Left ventricle myocardium inferior (tissue), 1 donor: ENCODE measurements at places on chromosomes 4 and X.
A peak's percentile ranks its signal among the peaks of the same experiment; 100 is the strongest.

GRCh38 chr4:16897991-16898827 lies at the start of gene LDB2:
Gene LDB2, minus strand, starts transcription at chr4:16898645.
- peak; percentile 75 for DNase-seq

GRCh38 chr4:140653718-140654494 lies 85.1 kb upstream of the UCP1 start:
- no peak for DNase-seq

DNA sequence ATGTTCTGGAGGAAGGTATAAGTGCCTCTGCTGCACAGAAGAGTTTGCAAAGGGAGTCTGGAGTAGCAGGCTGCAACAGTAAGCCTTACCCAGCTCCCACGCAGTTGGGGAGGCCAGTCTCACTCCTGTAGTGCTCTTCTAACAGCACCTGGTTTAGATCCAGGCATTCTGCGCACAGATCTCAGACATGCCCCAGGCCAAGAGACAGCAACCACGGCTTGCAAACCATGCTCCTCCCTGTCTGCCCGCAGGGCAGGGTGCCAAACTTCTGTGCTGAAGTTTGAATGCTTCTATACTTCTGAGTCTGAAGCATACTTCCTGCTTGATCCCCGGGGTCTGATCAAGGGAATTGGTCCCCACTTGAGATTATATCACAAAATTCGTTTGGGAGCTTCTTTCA lies 106.3 kb downstream of the LINC00632 start:
- DNase-seq, result no peak

GRCh38 chr4:16582526-16582925 lies 315.9 kb downstream of the LDB2 start:
- no peak for DNase-seq

DNA sequence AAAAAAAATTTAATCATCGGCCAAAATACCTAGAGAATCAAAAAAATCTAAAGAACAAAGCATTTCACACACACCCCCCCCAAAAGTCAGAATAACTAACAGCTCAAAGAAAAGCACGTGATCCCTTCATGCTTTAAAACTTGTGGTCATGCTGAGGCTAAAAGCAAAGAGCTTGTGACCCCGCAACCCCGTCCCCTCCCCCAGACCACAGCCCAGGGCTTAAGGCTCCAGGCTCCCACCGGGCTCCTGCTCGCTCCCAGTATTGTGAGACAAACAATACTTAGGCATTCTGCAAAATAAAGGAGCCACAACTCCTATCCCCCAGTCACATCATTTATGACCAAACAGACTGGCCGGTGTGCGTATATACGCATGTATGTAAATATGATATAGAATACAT lies 62.1 kb upstream of the CCDC160 start:
- DNase-seq, result no peak

GRCh38 chr4:6085691-6086628 lies 67.7 kb upstream of the C4orf50 start:
- no peak for DNase-seq

DNA sequence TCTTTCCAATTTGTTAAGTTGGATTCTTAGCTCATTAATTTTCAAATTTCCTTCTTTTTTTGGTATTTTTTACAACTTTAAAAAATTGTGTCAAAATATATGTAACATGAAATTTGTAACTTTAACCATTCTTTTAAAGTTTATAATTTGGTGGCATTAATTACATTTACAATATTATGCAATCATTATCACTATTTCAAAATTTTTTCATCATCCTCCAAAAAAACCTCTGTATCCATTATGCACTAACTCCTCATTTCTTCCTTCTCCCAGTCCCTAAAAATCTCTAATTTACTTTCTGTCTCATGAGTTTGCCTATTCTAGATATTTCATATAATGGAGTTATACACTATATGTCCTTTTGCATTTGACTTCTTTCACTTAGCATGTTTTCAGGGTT lies 4.7 kb upstream of the FAM47E start:
- no peak for DNase-seq

GRCh38 chr4:97646997-97647396 lies 496.3 kb downstream of the STPG2 start:
- peak; percentile 20 for DNase-seq

- no peak for DNase-seq
Measured at GRCh38 chr4:106971636-106972035, 64.5 kb downstream of the DKK2 start.

GRCh38 chr4:24419181-24420034 lies 164.9 kb downstream of the DHX15 start:
- DNase-seq, result peak; percentile 71

DNA sequence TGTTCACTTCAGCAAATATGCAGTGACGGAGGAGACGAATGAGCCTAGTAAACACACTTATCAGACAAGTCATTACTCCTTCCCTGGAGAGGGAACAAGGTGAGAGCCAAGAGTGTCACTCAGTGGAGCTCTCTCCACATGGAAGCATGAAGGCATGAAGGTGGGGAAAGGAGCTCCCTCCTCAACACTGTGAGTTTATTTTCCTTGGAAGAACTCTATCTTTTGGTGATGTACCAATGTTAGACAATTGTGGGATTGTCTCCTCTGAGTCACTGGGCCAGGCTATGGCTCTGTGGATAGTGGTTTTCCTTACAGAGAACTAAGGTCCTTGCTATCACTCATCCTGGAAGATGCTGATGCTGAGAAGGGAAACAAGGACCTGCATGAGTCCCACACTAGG lies 200.2 kb downstream of the CPEB2 start:
- DNase-seq, result no peak

GRCh38 chrX:132216806-132217202 lies 2.4 kb downstream of the RAP2C start:
- no peak for DNase-seq

- no peak for DNase-seq
Measured at GRCh38 chr4:2962614-2963174, 512 bp downstream of the NOP14 start.

DNA sequence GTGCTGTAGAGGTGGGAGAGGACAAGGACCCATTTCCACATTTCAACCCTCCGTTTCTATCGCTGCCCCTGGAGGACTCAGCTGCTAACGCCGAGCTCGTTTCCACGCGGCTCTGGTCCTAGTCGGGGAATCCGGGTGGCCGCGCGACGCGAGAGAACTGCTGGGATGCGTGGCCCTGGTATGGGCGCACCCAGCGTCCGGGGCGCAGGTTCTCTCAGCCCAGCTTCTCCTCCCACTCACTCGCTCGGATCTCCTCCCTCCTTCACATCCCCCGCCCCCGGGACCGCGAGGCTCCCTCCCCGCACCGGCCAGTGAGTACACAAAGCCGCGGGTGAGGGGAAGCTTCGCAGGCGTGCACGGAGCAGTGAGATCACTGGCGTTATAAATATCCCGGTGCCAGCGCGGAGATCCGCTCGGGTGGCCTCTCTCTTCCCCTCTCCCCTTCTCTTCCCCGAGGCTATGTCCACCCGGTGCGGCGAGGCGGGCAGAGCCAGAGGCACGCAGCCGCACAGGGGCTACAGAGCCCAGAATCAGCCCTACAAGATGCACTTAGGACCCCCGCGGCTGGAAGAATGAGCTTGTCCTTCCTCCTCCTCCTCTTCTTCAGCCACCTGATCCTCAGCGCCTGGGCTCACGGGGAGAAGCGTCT lies at the start of gene FGF5:
FGF5 (plus strand) TSS at position 412 of the 649 bp plus-strand sequence; CDS start at position 573, 161 bp downstream.
- DNase-seq, result peak; percentile 25
